ENCODE measurements at places on chromosomes 7 and 10. TPM values are rescaled to one million over a fixed set of nuclear protein-coding genes. Genes with fewer than 3 reads are reported as not detected.

CUBN gene
- total RNA-seq = 5.3 TPM

DNA sequence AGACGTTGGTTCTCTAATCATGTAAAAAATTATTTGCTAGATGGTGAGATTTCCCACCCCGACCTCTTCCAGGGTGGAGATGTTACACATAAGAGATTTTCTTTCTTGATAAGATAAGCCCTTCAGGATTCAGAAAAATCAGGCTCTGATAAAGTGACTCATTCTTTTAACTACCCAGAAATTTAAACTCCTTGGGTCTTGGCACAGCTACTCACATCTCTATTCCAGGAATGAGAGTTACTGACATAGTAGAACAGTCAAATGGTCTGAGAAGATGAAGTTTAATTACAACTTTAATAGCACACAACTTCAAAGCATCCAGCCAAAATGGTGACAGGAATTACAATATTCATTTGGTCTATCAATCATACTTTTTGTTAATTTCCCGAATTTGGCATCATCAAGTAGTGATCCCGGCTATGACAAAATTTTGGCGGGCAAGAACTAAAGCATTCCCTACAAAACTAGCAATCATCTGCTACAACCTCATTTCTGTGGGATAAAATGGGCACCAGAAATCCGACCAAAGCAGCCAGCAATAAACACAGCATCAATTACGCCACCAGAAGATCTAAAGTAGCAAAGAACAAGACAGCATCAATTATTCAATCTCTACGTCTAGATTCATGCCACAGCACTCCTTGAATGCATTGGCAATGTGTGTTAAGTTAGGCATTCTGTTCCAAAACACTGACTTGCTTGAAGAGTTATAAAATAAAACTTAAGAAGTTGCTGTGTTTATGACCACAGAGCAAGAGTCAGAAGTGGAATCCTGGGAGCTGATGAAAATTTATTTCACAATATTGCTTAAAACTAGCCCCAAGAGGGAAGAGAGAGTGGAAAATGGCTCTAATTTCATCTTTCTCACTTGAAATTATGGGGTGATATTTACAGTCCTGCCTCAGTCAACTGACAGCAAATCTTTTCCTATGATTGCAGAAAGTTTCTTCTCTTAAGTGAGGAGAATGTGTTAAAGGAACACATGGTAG is 565.7 kb upstream of the ANKRD30A start:
- no peak for DNase-seq

DNA sequence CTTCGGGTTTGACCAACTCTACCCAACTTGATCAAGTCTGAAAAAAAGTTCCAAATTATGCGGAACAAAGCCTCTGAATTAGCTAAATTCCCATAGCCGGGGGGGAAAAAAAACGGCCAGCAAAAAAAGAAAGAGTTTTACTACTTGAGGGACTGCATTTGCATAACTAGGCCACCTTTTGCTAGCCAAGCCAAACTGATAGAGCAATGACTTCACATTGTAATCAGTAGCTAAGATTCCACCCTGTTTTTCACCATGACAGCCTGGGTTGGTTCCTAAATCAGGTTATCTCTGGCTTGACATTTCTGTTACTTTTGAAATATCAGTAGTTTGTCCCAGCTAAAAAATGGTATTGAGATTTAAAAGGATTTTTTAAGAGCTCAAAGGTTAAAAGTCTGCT is 31.4 kb upstream of the CREB3L2 start:
- no peak for DNase-seq

GRCh38 chr7:134350709-134351108 is 34.0 kb upstream of the SLC35B4 start:
- DNase-seq = no peak

Data from ovary (tissue), 10 donors.